Sigmoid colon (tissue), 7 donors: ENCODE measurements at places on chromosomes 11 and 22.

DNA sequence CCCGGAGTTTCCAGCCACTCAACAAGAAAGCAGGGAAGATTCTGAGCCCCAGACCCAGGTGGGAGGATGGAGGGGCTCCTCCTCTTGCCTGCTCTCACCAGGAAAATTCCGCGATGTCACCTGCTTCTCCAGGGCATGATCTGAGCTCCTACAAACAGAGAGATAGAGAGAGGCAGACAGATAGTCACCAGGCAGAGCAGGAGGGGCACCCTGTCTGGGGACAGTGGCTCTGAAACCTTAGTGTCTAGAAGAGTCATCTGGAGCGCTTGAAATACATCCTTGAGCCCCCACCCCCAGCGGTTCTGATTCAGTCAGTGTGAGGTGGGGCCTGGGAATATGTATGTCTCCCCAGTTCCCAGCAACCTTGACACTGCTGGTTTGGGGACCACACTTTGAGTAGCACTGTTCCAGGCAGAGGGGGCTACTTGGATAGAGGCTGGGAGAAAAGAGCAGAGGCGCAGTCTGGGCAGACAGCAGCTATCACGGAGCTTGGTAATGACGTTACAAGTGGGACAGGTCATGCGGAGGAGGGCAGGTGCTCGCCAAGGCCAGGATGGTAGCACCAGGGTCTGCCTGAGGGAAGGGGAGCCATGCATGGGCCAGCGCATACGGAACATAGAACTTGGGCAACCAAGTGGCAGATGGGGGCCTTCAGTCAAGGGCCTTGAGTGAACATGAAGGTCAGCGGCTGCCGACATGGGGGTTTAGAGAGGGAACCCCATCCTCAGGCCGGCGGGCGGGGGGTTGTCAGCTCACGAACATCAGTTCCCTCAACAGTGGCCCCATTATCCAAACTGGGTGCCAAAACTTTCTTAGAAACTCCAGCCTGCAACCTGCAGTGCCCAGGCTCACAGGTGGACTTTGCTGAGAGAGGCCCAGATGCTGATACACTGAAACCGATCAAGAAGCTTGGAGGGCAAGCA is 60.9 kb upstream of the MYEOV start:
- DNase-seq, result peak; percentile 45

DNA sequence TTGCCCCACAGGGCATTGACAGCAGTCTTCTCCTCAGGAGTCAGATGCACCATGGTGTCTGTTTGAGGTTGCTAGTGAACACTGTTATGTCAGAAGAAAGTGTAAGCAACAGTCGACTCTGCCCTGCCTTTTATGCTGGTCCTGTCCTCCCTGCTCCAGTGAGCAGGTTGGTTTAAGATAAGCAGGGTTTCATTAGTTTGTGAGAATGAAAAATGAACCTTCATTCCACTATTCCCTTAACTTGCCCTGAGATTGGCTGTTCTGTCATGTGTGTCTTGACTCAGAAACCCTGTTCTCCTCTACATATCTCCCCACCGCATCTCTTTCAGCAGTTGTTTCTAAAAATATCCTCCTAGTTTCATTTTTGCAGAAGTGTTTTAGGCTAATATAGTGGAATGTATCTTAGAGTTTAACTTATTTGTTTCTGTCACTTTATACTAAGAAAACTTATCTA is at the start of gene HBD:
TSS of gene HBD (minus strand) at position 103 of the 454 bp plus-strand sequence. CDS start at position 53, 50 bp downstream.
- no peak for DNase-seq

DNA sequence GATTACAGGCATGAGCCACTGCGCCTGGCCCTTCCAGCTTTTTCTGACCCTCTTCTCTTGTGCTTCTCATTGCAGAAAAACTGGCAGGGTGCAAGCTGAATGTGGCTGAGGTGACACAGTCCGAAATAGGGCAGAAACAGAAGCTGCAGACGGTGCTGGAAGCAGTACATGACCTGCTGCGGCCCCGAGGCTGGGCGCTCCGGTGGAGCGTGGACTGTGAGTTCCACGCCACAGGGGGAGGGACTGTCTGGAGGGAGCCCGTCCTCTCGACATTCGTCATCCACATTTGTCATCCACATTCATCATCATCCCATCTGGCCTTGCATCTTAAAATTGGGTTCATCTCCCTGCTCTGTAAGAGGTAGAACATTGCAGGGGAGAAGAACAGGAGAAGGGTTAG is 49.3 kb upstream of the PARVG start:
- peak; percentile 5 for DNase-seq

GRCh38 chr11:69700278-69701140 is 3.3 kb downstream of the FGF19 start:
- peak; percentile 59 for DNase-seq

DNA sequence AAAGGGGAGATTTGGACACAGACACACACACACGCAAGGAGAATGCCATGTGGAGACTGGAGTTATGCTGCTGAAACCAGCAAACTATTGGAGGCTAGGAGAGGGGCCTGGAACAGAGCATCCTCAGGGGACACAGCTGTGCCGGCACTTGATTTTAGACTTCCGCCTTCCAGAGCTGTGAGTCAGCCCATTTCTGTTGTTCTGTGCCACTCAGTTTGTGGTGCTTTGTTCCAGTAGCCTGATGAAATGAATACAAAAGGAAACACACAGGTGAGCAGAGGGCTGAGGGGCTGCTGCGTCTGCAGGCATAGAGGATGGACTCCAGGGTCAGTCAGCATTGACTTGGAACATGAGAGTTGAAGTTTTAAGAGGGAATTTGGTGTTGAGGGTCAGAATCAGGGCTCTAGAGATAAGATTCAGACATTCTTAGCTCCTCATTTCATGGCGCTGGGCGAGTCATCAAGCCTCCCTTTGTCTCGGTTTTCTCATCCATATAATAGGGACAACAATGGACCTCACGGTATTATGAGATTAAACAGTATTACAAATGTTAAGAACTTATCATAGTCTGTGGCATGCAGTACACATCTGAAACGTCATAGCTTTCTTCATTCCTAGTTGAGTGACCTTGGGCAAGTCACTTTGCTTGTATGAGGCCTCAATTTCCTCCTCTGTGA is 191.0 kb downstream of the MIAT start:
- no peak for DNase-seq

DNA sequence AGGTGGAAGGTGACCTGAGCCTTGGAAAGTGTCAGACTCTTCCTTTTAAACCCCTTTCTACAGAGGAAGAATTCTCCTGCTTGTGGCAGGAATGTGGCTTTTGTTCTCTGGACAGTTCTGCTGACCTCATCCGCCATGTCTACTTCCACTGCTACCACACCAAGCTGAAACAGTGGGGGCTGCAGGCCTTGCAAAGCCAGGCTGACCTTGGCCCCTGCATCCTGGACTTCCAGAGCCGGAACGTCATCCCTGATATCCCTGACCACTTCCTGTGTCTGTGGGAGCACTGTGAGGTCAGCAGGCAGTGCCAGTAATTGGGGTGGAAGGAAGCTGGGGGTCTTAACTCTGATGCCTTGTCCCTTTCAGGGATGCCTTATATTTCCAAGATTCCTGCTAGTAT is 9.3 kb downstream of the HINFP start:
- DNase-seq, result no peak

GRCh38 chr11:92136797-92137196 is 87.8 kb upstream of the FAT3 start:
- DNase-seq, result no peak

DNA sequence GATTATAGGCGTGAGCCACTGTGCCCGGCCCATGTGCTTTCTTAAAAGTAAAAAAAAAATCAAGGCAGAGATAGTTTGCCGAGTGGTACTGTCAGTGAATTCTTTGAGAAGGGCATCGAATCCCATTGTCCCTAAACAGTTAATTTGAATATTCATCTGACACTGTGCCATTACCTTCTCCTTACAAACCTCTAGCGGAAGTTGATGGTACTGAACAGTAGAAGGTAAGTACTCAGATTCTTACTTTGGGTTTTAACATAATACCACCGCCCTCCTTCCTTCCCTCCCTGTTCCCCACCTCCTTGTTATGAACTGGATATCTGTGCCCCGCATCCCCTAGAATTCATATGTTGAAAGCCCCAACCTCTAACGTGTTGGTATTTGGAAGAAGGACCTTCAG is 58.2 kb upstream of the CLMP start:
- no peak for DNase-seq

DNA sequence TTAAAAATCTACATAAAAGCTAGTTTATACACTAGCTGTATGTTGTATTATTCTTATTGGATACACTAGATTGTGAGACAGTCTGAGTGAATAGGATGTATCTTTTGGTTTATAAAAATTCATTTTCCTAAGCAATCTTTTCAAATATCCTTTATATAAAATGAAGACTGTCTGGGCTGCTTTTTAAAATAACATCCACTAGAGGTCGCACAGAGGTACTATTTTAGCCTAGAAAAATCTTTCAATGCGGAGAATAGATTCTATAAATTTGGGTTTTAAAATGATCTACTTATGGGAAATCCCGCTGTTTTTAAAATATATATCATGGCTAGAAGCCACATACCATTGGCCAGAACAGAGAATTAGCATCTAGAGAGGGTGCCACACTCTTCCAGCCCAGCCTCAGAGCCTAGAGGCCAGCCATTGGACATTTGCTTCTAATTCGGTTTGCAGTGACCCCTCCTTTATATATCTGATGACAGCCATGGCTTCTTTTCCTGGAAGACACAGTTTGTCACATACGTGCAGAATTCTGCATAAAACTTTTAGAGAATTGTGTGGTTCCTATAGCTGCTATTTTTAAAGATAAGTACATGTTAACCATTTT is 7.3 kb downstream of the C11orf97 start:
- no peak for DNase-seq

DNA sequence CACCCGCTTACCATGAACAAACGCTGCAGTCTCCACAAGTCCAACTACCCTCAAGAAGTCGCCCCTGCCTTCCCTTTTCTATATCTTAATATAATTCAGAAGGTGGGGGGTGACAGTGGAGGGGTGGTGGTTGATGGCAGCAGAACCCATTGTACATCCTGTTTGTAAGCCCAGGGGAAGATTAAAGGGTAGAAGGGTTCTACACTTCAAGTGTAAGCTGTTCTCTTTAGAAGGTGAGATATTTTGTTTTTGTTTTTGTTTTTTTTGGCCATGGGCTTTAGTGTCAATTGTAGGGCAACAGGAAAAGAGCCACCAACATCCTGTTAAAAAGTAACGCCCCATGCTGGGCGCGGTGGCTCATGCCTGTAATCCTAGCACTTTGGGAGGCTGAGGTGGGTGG is 34.9 kb upstream of the RRAS2 start:
- no peak for DNase-seq

GRCh38 chr22:33969045-33969444 is 48.8 kb upstream of the LARGE1 start:
- no peak for DNase-seq

DNA sequence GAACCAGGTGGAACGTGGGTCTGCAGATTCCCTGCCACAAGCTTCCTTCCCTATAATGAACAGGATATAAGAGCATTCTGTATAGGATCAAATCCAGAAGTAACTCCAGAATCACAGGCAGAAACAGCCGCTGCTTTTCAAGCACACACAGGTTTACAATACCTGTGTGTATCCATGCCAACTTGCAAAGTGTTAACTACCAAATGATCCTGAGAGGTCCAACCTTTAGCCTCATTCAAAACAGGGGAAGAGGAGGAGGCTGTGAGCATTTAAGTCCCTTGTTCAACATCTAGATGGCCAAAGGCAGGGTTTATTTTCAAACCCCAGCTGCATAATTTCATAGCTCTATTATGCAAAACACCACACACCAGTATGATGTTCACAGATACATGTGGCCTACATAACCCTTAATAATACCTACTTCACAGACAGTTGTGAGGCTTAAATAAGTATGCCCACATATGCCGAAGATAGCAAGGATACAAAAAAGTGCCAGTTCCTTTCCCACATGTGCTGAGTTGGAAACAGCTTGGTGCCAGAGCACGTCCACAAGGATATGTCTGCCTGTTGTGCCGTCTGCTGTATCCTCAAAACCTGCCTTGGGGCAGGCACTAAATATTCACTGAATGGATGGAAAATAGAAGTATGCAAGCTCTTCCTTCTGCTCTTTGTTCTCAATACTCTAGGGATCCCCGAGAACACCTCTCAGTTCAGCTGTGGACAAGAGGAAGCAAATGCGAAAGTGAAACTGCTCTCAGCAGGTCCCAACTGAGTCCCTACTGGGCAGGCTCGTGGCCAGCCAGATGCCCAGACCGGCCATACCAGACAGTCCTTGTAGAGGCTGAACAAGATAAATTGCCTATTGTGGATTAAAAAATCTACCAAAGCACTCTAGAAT is 66.8 kb downstream of the LARGE1 start:
- DNase-seq, result peak; percentile 80

DNA sequence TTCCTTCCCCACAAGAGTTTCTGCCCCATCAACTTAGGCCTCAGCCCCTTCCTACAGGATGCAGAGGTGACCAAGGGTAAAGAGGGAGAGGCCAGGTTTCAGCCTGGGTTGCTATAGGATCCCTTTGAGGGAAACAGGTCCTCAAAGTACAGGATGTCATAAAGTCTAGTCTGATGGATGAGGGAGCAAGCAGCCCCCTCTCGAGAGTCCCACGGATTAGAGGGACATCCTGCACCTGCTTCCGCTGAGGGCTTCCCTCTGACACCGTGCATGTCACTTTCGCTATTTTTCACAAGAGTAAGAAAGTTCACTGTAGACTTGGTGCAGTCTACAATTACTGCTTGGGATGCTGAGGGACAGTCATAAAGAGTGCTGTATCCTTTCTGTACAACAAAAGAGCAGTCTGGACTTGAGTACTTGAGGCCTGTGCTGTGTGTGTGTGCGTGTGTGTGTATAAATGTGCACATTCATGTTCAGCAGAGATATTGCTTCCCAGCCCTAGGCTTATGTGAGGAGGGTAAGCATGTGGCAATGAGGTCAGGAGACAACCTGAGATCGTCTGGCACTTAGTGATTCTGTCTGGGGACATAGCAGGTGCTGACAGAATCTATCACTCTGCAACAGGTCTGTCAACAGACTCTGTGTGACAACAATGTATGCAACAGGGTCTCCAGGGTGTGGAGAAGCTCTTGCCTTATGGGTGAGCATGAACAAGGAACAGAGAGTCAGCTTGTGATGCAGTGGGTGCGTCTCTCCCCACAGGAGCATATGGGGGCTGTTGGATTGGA is 18.0 kb upstream of the CHST1 start:
- DNase-seq, result peak; percentile 44

DNA sequence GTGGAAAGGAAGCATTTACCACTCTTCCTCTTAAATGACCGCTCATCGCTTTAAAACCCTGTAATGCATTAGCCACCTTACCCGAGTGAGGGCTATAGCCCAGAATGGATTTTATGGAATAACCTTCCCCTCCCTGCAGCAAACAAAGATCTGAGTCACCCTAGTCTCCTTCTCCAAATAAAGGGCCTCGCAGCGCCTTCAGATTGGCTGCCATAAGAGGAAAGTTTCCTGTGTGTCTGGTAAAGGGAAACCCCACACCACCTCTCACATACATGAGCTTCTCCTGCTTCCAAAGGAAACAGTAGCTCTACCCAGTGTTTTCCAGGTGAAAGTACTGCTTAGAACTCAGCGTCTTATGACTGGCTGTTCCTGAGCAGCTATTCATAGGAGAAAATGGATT is 47.8 kb downstream of the PPP2R1B start:
- DNase-seq, result peak; percentile 73

- peak; percentile 67 for DNase-seq
Observed at GRCh38 chr11:35619116-35619854, 1.0 kb downstream of the FJX1 start.

DNA sequence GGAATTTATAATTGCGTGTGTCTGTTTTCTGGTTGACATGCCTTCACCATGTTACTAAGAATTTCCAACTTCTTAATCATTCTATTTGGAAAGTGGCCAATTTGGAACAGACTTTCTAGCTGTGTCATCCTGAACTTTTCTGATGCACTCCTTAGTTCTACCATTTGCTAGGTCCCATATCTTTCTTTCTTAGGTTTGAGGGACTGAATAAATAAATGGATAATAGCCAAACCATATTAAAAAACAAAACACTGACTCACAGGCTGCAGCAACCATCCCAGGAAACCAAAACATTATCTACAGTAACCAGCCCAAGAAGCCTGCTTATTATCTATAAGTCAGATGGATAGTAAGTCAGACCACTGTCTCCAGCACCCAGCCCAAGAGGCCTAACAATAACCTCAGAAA is 57.5 kb upstream of the PLET1 start:
- no peak for DNase-seq
